Astrocyte of the cerebellum (primary cell): ENCODE measurements at places on chromosomes 7 and 10.

- DNase-seq = no peak
Observed at GRCh38 chr7:158525648-158526484, 61.8 kb downstream of the PTPRN2 start.

- no peak for DNase-seq
Observed at GRCh38 chr7:141860207-141860606, 18.9 kb upstream of the PRSS37 start.

- DNase-seq = no peak
Observed at GRCh38 chr7:151429560-151430331, 10.2 kb downstream of the CRYGN start.

GRCh38 chr7:50333221-50333651, 28.7 kb downstream of the IKZF1 start:
- DNase-seq = no peak

DNA sequence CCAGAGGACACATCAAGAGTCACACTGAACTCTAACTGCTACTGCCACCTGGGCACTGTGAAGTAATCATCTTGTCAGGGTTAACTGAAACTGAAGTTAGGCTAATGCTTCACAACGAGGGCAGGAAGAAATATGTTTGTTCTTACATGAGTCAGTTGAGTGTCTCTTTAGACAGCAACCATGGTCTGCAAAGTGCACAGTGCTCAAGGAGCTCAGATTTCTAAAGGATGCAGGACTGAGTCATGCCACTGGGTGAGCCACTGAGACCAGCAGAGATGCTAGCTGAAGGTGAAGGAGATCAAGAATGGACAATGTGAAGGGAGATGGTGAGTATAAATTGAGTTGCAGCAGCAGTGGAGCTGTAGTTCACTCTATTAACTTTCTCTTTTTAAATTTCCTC, 76.0 kb upstream of the CTTNBP2 start:
- no peak for DNase-seq

DNA sequence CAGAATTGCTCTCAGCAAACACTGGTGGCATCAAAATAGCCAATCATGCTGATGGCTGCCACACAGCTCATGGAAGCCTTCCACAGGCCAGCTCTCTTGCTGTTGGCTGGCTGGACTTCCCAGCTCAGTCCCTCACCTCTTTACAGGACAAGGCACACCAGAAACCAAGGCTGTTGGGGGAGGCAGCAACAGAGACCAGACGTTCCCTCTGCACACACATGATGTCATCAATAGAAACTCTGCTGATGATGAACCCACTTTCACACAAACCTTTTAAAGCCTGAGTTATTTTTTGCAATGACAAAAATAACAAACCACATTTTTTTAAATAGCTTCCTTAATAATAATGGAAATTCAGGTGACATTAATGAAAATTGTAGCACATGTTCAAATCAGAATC, 300.9 kb upstream of the C7orf33 start:
- DNase-seq = no peak

DNA sequence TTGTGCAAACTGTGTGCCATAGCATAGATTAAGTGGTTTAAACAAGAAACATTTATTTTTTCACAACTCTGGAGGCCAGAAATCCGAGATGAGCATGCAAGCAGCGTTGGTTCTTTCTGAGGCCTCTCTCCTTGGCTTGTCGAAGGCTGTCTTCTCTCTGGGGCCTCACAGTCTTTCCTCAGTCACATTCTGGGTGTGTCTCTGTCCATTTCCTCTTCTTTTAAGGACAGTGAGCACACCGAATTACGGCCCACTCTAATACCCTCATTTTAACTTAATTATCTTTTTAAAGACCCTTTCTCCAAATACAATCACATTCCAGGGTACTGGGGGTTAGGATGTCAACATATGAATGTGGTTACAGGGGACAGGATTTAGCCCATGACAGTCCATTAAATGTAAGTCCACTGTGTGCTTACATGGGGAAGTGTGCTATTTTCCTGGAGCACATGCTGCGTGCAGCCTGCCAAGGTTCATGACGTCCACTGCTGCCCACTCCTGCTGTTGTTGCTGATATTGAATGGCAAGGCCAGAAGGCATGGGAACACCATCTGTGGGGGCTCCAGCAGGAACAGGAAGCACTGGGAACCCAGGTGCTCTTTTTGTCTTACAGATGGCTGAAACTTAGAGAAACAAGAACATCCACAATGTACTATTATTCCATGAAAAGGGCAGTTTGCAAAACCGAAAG, 365.5 kb downstream of the GALNT17 start:
- no peak for DNase-seq

DNA sequence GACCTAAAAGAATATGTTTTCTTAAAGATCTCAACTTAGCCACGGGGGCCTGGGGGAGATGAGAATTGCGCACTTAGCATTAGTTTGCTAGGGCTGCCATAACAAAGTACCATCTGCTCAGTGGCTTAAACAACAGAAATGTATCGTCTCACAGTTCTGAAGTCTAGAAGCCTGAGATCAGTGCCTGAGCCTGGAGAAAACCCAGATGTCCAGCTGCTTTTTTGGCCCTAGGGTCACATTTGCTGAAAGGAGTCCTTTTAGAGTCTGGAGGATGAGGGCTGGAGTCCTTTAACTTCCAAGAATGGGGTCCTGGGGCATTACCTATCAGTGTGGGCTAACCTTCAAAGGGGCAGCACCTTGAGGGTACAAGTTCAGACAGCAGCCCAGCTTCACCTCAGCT, 48.2 kb downstream of the SMURF1 start:
- DNase-seq = no peak

GRCh38 chr7:100544386-100544785, 5.4 kb downstream of the AGFG2 start:
- DNase-seq = no peak

DNA sequence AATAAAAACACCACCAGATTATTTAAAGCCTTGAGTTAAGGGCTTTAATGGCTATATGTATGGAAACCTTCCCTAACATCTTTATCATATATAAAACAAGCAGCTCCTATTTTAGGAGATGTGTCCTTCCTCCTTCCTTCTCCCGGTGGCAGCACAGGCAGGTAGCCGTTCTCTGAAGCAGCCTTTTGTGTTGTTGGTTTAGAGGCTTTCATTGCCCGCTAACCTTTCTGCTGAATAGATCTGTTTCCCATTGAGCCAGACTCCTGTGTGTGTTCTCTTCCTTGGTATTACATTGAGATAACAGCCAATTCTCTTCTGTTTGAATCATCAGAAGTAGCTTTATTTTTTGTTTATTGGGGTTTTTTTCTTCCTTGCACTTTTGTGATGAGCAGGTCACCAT, 131.3 kb downstream of the CACNB2 start:
- DNase-seq = no peak

DNA sequence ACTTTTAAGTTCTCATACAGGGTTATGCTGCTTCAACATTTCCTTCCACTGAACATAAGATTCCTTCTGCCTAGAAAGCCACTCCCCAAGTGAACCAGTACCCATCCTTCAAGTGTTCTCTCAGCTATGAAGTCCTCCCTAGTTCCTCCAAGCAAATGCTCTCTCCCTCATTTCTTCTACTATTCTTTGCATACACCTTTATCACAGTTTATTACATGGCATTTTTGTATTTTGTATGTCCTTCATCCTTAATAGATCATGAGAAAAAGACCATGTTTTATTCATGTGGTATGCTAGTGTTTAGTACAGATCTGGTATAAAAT, 1.9 kb downstream of the SYPL1 start:
- no peak for DNase-seq

DNA sequence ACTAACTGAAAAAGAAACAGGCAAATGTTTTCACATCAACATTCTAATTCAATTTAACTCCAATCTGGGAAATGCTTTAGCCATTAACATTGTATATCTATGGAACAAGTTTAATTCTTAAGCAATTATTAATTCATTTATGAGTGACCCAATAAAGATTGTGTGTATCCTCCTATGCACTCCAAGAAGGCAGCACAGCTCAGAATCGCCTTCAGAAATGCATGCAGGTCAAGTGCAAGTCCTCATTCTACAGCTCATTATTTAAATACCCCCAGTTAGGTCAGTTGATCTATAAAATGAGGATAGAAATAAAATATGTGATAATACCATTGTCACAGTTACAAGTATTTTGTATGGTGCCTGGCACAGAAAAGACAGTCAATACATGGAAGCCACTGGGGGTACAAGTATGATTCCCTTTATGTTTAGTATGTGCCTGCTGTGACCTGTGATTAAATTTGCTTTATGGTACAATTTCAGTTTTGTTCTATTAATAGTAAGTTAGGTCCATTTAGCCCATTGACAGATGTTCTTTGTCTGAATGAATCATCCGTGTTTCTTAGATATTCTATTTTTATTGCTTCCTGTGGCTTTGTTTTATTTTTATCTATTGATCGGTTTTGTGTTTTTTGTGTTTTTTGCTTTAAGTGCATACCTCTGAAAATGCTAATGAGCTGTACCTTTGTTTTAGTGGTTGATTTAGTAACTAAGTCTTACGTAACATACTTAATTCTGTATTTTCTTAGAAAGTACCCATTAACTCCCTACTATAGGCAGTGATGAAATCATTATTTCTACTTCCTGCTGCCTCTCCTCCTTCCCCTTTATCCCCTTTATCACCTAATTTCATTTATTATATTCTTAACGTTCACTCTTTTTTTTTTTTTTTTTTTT, 42.8 kb downstream of the CPXM2 start:
- DNase-seq = no peak

- no peak for DNase-seq
Observed at GRCh38 chr7:71721742-71722141, 589.8 kb downstream of the GALNT17 start.

DNA sequence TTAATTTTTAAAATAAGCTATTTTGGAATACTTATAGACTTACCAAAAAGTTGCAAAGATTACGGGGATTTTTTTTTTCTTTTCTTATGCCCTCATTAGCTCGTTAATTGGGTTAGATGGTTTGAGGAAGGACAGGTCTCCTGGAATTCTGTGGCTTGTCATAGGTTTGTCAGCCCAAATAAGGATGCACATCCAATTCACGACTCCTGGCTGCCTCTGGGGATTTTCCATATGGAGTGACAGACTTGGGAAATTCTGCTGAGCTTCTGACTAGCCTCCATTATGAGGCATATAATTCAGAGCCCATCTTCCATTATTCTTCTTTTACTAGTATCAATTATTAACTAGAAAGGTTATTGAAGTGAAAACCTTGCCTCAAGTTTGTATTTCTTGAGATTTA, 102.1 kb downstream of the AUTS2 start:
- no peak for DNase-seq

DNA sequence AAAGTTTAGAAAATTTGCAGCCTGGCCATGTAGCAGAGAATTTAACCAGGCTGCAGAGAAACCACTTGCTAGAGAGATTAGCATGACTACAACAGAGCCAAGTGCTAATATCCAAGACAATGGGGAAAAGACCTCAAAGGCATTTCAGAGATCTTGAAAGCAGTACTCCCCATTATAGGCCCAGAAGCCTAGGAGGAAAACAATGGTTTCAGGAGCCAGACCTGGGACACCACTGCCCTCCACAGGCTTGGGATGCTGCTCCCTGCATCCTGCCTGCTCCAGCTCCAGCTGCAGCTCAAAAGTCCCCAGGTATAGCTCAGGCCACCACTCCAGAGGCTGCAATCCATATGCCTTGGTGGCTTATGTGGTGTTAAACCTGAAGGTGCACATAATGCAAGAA, 101.5 kb upstream of the TMEM72 start:
- no peak for DNase-seq

DNA sequence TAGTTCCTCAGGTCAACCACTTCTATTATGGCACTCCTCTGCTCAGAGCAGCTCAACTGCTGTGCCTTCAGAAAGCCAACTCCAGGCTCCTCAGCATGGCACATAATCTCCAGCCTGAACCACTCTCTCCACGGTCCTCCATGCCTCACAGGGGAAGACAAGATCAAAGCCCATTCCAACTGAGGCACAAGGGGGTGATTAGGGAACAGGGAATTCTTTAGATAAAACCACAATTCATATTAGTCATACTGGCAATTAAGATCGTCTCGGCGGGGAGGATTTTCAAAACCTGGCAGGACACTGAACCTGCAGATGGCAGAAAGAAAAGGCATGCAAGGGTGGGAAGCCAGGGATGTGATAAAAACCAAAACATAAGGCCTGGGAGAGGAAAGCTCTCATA, 361.6 kb downstream of the FGFR2 start:
- DNase-seq = no peak

DNA sequence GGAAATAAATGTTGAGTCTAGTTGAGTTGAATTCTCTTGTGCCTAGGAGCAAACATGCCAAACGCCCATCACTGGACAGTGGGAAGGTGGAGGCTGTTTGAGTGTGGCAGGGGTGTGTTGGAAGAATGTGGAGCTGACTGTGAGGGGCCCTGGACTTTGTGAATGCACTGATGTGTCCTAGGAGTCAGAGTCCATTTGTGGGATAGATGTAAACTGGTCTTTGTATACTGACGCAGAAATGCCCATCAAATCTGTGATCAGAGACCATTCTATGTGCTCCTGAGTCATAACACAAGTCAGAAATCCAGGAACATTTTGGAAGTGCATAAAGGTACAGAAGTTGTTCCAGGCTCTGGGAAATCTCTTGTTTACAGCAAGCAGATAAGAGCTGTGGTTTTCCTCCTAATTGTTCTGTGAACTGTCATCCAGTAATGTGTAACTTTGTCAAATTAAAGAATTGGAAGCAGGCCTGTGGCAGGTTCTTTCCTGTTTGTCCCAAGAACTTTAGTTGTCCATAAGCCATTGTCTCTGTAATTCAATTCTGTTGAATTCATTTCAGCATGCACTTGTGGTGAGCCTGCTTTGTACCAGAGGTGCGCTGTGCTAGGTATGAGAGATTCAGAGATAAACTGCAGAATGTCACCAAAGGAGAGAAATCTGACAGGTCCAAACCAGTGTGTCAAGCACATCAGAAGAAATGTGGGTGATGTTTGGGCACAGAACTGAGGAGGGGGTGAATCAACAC, 7.6 kb downstream of the PRXL2A start:
- DNase-seq = no peak

DNA sequence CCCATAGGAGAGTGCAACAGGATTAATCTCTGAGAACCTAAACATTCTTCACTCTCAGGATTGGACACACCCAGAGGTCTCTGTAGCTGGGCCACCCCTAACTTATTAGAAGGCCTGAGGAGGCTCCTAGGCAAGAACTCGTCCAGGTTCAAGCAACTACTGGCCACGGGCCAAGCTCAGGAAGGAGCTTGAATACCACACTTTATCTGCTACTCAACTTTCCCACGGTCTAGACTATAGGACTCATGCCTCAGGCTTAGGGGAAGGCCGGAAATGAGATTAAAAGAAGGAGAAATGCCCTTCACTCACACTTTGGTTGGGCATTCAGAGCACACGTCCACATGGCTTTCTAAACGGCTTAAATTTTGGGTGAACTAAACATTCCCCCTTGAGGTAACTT, 142.8 kb upstream of the PHYHIPL start:
- no peak for DNase-seq

- no peak for DNase-seq
Observed at GRCh38 chr7:11843113-11843765, 11.2 kb upstream of the THSD7A start.
